Stimulated activated CD8-positive, alpha-beta memory T cell treated with anti-CD3 and anti-CD28 coated beads, Interleukin-2, amount 100 ng/mL, for 1 hour (primary cell): ENCODE measurements at places on chromosomes 1 and 21.

DNA sequence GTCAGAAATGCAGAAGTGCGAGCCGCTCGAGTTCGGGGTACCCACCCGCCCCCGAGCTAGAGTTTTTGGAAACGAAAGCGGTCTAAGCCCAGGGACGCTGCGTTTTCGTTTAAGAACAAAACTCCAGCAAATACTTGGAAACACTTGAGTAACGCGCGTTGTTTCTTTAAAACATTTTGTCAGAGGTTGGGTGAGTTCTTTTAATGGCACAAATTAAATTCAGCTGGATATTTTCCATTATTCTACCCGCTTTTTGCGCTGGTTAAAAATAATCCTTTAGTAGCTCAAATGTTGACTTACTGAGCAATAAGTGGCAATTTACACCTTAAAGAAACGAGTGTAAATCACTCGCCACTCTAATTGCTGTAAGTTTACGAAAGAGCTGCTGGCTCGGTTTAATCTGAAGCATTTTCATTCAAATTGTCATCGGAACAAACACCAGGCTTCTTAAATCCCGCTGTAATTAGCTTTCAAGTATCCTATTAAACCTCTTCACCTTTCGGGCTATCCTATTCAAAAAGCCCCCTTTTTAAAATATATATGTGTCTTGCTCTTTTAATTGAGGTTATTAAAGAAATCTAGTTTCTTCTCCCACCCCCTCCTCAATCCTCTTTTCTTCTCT, 1.5 kb downstream of the LHX8 start:
- DNase-seq, result no peak

- DNase-seq, result no peak
Measured at GRCh38 chr1:246750752-246751151, 26.5 kb downstream of the SCCPDH start.

GRCh38 chr1:185016880-185017279, 28.5 kb upstream of the RNF2 start:
- no peak for DNase-seq

- DNase-seq, result no peak
Measured at GRCh38 chr1:41830726-41831125, 88.0 kb downstream of the HIVEP3 start.

GRCh38 chr1:41360074-41360785, 1.0 kb upstream of the FOXO6 start:
- DNase-seq, result no peak

DNA sequence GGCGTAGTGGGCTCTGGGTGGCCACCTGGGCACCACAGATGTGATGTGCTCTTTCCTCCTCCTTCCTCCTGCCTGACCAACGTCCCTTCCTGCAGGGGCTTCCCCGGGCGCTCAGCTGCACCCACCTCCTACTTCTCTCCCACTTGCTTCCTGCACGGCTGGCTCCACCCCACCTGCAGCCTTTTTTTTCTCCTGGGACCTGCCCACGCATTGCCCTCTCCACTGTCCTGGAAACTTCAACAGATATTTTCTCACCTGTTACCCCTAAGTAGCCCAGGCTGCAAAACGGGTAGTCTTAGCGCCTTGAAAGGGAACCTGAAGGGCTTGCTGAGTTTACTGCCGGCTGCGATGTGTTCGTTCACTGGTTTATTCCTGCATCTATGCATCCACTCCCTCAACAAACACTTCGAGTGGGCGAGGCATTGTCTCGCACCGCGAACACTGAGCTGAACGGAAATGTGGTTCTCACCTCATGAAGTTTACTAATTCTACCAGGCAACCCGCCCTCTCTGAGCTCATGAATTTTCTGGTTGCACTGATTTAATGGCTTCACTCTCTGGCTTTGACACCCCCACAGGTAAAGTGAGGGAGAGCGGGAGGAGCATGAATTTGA, 23.6 kb downstream of the ZBTB18 start:
- peak; percentile 47 for DNase-seq

GRCh38 chr1:218298398-218298797, 13.3 kb downstream of the RRP15 start:
- DNase-seq, result no peak

DNA sequence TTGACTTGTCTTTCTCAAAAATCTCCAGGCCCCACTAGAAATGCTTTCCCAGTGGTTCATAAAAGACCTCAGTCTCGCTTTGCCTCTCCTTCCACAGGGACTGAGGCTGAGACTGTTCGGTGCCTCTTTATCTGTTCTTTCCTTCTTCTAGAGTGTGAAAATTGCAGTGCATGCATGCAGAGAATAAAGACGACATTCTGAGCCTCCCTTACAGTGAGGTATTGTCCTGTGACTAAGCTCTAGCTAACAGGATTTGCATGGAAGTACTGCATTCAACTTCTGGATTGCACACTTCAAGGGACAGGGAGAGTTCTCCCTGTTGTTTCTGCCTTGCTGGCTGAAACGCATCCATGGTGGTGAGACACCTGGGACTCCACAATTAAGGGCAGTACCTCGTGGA, 69.1 kb downstream of the COLGALT2 start:
- no peak for DNase-seq

GRCh38 chr1:226738421-226738994, 574 bp downstream of the ITPKB start:
- DNase-seq, result no peak

DNA sequence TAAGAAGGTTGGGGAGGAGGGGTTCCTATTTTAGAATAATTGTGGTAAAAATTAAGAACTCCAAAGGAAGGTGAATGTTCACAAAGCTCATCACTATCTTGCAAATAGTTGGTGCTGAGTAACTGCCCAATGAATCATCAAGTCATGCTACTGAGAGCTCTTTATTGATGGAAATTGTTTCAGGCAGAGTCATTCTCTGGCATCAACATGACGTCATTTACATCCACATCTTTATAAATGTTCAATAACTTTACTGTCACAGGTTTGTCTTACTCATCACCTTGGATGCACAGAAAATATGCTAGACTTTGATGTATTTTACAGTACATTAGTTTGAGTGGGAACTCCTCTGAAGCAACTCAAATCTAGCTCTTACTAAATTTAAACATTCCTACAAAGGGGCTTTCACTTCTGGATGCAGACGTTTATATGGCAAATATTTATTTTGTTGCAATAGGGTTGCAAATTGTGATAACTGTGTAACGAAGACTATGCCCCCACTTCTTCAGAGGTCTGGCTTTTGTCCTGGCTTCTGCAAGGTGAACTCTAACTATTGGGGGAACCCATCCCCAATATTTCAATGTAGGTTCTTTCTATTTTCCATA, 273.7 kb upstream of the AJAP1 start:
- DNase-seq, result no peak

DNA sequence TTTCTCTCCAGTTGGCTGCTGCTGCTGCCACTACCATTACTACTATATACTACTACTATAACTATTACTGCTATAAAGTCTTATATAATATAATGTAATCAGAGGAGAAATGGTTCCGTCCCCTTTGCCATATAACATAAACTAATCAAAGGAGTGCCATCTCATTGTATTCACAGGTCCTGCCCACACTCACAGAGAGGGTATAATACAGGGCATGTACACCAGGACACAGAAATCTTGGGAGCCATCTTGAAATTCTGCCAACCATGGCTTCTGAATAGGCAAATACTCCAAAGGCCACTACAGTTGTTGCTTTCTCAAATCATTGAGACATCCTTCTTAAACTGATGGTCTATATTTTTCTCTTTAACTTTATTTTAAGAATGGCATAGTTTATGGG, 6.9 kb upstream of the ZRANB2 start:
- no peak for DNase-seq

DNA sequence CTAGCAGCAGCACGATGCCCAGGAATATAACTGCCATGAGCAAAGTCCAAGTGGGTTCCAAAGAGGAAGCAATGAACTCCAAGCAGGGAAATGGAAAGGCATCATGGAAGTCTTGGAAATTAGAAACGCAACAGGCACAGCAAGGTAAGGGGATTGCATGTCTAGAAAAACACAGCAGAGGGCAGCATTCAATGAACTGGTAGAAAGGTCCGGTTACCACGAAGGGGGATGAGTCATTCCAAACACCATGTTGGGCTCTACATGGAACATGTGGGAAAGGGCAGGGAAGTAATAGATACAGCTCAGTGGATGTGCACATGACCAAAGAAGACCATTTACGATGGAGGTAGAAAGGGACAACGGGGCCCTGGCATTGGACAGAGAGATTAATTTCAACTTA, 36.4 kb downstream of the RXRG start:
- no peak for DNase-seq

DNA sequence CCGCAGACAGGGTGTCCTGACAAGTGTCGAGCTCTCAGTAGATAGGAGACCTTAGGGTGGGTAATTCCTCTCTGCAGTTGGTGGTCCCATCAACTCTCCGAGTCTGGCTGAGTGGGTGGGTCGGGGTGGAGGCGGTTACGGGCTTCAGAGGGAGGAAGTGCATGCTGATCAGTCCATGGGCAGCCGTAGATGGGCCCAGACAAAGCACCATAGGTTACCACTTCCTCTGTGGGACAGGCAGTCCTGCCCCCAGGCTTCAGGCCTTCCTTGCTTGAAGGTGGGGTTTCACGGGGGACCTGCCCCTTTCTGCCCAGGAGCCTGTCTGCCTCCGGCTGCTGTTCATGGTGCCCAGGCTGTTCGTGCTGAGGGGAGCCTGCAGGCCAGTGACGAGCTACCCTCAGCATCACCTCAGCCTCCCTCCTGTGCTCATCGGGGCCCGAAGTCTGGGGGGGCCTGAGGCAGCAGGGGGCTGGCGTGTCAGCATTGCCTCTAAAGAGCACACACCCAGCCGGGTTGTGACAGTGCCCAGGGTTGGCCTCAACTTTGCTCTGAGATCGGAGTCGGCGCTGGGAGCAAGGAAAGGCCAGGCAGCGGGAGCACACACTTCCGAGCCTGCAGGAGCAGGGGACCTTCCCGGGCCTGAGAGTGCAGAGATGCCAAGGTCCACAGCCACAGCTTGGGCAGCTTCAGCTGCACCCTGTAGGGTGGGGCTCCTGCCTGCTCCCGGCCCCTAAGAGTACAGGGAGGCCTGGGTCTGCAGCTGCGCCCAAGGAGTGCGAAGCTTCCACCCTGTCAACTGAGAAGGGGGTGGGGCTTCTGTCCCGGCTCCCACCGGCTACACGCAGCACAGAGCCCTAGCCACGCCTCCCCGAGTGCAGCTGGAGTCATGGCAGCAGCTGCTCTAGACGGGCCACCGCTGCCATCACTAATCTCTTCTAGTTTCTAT, 225.4 kb upstream of the NRIP1 start:
- DNase-seq, result no peak

DNA sequence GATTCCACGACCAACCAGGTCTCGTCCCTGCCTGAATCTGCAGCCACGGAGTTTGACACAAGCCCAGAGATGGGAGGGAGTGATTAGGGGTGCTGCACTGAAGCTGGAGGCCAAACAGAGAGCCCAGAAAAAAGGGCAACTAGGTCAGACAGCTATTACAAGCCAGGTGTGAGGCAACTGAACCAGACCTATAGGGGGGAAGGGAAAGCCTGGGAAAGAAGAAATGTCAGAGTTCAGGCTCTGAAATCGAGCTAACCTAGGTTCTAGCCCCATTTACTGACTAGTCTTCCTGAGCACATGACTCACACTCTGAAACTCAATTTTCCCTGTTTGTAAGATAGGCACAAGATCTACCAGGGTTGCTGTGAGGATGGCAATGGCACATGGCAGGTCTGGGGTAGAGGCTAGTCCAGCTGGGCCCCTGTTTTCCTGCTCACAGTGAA, 1.7 kb downstream of the DHCR24 start:
- DNase-seq, result no peak

GRCh38 chr1:200364831-200365230, 45.0 kb downstream of the ZNF281 start:
- DNase-seq, result no peak

DNA sequence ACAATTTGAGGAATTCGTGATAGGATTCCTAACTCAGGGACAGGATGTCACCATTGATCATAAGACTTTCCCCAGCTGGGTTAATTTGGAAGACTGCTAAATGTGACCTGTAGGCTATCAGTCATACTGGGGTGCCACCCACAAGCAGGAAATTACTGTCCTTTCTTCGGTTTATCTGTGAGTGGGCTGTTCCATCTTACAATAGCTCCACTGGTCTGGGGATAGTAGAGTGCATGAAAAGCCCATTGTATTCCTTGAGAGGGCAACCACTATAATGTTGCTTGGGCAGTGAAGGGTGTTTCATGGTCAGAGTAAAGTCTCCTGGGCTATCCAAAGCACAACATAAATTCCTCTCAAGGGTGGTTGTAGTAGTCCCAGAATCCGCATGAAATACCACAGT, 1523.0 kb upstream of the B3GALT2 start:
- DNase-seq, result no peak

DNA sequence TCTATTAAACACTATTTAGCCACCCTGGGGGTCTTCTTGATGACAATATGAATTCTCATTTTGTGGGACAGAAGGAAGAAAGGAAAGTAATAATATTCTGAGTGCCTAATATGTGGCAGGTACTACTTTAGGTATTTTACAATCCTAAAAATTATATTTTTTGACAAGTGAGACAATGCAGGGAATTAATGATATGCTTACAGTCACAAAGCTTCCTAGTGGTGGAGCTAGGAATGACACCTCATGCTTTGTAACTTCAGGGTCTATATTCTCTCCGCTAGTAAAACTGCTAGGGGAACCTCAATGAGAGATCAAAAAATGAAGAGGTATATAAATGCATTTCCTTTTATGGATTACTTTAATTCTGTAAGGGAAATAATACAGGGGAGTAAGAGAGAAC, 44.3 kb downstream of the TPR start:
- no peak for DNase-seq

GRCh38 chr21:43850728-43851295, 14.2 kb upstream of the AGPAT3 start:
- no peak for DNase-seq

DNA sequence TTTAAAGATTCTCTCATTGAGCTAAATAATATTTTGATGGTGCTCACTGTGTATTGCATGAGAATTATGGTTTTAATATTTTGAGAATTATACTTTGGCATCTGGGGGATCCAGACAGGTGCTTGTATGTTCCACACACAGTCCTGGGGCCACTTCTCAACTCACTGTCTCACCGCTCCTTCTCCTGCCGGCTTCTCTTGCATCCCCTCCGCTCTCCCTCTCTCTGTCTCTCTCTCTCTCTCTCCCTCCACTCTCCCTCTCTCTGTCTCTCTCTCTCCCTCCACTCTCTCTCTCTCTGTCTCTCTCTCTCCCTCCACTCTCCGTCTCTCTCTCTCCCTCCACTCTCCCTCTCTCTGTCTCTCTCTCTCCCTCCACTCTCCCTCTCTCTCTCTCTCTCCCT, 32.2 kb upstream of the ZC3H12A start:
- no peak for DNase-seq

- DNase-seq, result no peak
Measured at GRCh38 chr1:155207806-155208540, at the start of gene THBS3. Gene THBS3, minus strand, starts transcription at chr1:155207897. Its CDS starts 21 bp downstream, at chr1:155207876.

- DNase-seq, result no peak
Measured at GRCh38 chr1:65163201-65163805, 15.3 kb downstream of the AK4 start.

- DNase-seq, result no peak
Measured at GRCh38 chr1:232553809-232554208, 76.1 kb downstream of the SIPA1L2 start.

DNA sequence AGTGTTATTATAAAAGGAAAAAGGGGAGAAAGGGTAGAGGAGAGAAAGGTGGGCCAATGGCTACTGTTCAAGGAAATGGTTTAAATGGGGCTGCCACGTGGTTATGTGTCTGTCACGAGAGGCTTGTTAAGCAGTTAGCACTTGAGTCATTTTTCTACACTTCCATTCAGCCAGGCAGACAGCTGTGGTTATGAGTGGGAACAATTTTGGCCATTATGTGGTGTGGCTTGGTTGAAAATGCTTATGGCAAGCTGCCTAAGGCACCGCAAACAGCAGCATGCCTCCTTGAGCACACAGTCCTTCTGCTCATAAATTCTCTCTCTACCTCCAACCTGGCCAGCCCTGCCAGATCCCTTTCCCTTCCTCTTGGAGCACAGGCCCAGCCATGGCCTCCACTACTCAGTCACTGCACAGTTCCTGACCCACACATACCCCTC, 3.2 kb upstream of the SRM start:
- no peak for DNase-seq
